NCI-H2029 (cell line): ENCODE measurements at places on chromosomes 5 and 9.

DNA sequence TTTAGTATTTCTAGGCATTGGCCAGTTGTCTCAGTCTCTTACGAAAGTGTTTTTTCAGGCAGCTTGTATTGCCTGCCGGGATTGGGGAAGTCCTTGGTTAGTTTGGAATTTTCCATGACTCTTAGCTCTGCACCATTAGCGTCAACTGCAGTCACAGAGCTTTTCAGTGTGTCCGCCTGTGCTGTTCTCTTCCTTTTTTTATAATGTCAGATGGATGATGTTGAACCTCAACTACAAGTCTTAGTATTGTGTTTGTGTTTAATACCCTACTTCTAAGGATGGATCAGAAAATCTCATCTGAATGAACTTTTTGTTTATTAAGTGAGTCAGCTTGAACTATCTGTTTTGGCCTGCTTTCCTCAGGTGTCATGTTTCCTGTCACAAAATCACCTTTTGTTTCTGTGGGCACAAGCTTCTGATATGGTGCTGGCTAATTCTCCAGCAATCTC is 33.1 kb downstream of the ATP6V0E1 start:
- peak; percentile 22 for DNase-seq

GRCh38 chr9:87643107-87643650 is 82.7 kb upstream of the CTSL start:
- DNase-seq, result no peak

- DNase-seq, result peak; percentile 53
Measured at GRCh38 chr9:93205045-93205768, 21.3 kb downstream of the WNK2 start.

DNA sequence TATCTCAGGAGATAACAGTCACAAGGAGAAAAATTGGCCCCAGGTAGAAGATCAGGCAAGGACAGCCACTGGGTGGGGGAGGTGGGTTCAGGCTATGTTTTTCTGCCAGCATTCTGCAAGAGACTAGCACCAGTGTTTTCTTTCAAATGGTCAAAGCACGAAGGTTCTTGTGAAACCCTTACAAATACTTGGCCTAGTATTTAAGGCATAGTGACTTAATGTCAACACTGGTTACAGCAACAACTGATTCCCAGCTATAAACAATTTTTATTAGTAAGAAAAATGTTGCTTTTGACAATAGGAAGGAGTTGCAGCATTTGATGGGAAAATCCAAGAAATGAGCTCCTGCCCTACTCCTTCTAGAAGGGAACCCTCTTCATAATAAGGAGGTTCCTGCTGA is 349.6 kb downstream of the SLIT3 start:
- DNase-seq, result no peak

DNA sequence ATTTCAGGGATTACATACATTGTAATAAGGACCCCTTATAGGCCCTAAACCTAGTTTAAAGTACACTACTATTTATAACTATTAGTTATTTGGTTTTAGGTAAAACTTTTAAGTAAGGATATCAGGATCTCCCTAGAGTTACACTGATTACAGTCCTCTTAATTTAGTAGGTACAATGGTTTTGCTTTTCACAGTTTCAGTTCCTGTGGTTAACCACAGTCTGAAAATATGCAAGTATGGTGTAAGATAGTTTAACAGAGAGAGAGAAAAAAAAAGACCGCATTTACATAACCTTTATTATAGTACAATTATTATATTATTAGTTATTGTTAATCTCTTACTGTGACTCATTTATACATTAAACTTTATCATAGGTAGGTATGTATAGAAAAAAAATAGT is 725.3 kb upstream of the PTPRD start:
- DNase-seq, result no peak

DNA sequence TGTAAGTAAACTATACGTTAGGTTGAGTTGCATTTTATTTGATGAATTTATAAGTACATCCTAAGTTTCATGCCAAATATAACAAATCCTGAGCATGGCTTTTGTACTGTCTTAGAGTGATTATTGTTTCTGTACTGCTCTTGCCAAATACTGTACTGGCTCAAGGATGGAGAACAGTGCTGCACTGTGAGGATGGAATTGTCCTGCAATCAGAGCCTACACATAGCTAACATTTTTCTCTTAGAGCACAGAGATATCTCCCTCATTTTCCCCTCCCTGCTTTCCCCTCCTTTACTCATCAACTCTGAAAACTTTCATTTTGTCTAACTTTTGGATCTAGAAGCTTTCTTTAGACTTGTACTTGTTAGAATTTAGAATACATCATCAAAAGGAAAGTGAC is 28.3 kb downstream of the LRRC70 start:
- DNase-seq, result no peak

GRCh38 chr5:131281133-131281867 is 17.4 kb downstream of the CDC42SE2 start:
- DNase-seq, result no peak

GRCh38 chr5:139638090-139638735 is 9.9 kb upstream of the CXXC5 start:
- DNase-seq, result peak; percentile 97

- no peak for DNase-seq
Measured at GRCh38 chr9:117135501-117136098, 279.3 kb downstream of the ASTN2 start.
